ENCODE measurements at places on chromosomes 2 and 18.

- H3K27me3 ChIP-seq = no peaks in the 10 kb centered on the region
- peak; percentile 14 for DNase-seq
- H3K36me3 ChIP-seq = no peaks in the 10 kb centered on the region
Observed at GRCh38 chr18:48543228-48543627, 4.4 kb downstream of the CTIF start.

DNA sequence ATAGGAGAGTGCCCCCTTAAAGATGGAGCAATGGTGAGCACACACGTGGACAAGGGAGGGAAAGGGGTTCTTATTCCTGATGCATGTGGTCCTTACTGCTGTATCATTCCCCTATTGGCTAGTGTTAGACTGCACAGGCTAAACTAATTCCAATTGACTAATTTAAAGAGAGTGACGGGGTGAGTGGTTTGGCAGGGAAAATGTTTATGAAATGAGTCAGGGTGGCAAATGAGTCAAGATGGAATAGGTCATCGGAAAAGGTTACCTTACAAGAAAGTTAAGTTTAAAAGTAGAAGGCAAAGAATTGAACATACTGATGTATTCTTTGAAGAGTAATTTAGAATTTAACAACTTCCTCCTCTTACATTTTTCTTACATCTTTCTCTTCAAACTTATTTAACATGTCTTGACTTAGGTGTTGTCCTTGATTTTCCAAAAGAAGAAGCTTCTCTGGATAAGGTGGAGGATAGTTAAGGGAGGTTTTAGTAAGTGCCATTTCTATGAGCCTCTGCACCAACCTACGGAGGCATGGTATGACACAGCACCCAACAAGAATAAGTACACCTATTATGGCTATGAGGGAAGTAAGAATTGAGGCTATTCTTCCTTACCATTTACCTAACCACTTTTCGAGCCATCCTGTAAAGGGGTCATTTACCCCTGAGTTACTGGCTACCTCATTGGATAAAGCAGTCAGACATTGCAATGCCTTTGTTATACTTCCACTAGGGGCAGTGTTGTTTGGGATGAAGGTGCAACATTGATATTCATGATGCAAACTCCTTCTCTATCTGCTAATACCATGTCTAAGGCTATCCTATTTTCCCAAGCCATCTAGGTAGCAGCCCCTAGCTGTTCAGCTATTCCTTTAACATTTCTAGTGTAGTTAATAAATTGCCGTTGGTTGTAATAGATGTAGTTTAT lies 1345.8 kb upstream of the LRRTM1 start:
- no peaks in the 10 kb centered on the region for H3K27me3 ChIP-seq
- no peaks in the 10 kb centered on the region for H3K4me1 ChIP-seq
- no peak overlapping the region for H3K4me3 ChIP-seq
- H3K36me3 ChIP-seq = no peaks in the 10 kb centered on the region
- no peak overlapping the region for H3K27ac ChIP-seq

- peaks cover 3% of the 10 kb centered on the region for H3K27me3 ChIP-seq
- H3K4me3 ChIP-seq = no peak overlapping the region
- H3K36me3 ChIP-seq = no peaks in the 10 kb centered on the region
- H3K4me1 ChIP-seq = no peaks in the 10 kb centered on the region
Observed at GRCh38 chr2:177908182-177908581, 164.4 kb downstream of the PDE11A start.

DNA sequence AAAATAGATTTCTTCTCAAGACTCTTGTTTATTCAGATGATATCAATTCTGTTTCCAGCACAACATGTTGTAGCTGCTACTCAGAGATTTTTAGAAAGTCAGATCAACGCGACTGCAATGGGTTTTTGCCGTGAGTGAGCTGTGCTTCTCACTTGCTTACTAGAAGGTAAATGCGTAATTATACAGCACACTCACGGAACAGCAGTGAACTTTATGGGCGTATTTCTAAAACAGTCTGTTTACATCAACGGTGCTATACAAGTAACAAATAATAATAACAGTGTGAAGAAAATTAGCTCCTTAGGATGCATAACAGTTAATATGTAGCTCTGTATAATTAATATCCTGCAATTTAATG lies 533.6 kb downstream of the RNF144A start:
- no peak overlapping the region for H3K27ac ChIP-seq
- no peaks in the 10 kb centered on the region for H3K36me3 ChIP-seq
- no peak overlapping the region for H3K4me3 ChIP-seq
- H3K27me3 ChIP-seq = no peaks in the 10 kb centered on the region
- DNase-seq = no peak

- no peak overlapping the region for H3K4me3 ChIP-seq
- H3K4me1 ChIP-seq = peaks cover 3% of the 10 kb centered on the region
- DNase-seq = no peak
- H3K36me3 ChIP-seq = no peaks in the 10 kb centered on the region
- H3K27me3 ChIP-seq = no peaks in the 10 kb centered on the region
- no peak overlapping the region for H3K27ac ChIP-seq
Observed at GRCh38 chr2:54284826-54285225, 28.8 kb upstream of the TSPYL6 start.

- no peaks in the 10 kb centered on the region for H3K27me3 ChIP-seq
- H3K36me3 ChIP-seq = no peaks in the 10 kb centered on the region
- no peak overlapping the region for H3K4me3 ChIP-seq
Observed at GRCh38 chr2:141496810-141497209, 634.0 kb downstream of the LRP1B start.

DNA sequence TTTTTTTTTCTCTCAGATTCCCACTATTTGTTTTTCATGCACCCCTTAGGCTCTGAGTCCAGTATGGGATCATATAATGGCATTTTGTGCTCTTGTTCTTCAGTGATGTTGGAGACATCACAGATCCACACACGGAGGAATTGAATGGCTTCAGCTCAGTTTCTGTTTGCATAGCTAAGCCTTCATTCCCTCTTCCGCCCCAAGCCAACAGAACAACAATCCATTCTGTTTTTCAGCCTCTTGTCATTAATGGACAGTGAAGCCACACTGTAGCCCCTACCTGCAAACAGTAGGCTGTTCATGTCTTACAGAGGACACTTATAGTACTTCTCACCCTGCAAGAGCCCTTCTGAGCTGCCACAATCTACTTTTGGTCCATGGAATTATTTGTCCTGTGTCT lies 64.0 kb upstream of the ZSWIM2 start:
- H3K36me3 ChIP-seq = no peaks in the 10 kb centered on the region
- H3K4me3 ChIP-seq = no peak overlapping the region
- H3K27ac ChIP-seq = no peak overlapping the region
- no peak for DNase-seq
- H3K27me3 ChIP-seq = no peaks in the 10 kb centered on the region

All from large intestine (tissue), 12 donors.